ENCODE measurements at places on chromosomes 2 and 18.

DNA sequence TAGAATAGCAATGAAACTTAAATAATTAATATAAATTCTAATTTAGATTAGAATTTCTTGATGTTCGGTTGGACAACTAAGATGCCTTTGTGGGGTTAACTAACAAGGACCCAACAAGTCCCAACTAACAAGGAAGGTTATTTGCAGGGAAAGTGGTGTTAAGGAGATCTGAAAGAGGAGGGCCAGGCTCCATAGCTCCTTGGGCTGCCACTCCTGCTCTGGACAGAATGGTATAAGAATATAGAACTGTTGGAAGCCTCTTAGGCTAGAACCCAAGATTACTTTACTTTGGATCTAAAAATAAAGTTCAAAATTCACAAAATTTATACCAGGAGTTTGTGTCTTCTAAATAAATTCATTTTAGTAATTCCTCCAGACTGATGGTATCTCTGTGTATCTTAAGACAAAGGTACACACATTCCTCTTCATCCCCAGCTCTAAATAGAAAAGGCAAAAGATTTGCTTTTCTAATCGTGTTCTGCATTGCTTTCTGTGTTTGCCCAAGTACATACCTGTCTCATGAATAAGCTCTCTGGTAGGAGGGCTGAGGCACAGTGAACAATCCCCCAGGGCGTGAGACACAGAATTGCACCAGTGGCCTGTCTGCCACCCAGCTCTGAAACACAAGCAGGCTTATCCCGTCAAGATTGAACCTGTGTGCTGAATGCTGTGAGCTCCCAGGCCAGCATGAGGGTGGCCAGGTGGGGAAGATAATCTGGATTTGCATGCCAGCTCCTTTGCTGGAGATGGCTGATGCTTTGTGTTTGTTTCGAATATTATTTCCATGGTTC is 176.0 kb downstream of the ACKR3 start:
- no peak for DNase-seq

GRCh38 chr2:20565623-20566236 is 85.2 kb downstream of the HS1BP3 start:
- no peak for DNase-seq

DNA sequence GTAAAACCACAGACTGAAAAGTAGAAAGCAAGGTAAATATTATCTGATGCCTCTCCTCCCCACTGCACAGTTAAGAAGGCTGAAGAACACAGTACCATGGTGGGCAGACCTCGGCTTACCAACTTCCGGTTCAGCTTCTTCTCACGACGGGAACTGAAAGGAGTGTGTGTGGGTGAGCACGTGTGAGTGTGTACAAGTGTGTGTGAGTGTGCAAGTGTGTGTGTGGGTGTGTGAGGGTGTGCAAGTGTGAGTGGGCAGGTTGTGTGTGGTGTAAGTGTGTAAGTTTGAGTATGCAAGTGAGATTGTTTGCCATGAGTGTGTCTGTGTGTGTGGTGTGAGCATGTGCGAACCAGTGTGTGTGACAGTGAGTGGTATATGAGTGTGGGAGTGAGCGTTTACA is 103.5 kb downstream of the ADD2 start:
- DNase-seq: no peak

DNA sequence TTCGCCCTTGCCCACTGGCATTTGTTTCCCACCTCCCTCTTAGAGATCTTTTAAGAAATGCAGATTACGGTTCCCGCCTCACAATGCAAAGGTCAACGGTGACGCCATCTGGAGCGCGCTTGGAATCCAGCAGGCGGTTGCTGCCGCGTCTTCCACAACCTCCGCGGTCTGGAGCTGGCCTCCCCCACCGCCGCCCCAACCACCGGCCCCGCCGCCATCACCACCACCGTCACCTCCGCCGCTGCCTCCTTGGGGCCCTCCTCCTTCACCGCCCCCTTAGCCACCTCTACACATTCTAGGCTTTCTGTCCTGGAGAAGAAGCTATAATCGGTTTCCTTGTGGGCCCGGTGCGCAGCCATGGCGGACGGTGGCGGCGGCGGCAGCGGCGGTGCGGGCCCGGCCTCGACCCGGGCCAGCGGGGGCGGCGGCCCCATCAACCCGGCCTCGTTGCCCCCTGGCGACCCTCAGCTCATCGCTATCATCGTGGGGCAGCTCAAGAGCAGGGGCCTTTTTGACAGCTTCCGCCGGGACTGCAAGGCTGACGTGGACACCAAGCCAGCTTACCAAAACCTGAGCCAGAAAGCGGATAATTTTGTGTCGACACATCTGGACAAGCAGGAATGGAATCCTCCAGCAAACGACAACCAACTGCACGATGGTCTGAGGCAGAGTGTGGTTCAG is at the start of gene BOD1L2:
TSS of gene BOD1L2 (plus strand) at position 132 of the 681 bp plus-strand sequence. CDS start at position 358, 226 bp downstream.
- DNase-seq: no peak

DNA sequence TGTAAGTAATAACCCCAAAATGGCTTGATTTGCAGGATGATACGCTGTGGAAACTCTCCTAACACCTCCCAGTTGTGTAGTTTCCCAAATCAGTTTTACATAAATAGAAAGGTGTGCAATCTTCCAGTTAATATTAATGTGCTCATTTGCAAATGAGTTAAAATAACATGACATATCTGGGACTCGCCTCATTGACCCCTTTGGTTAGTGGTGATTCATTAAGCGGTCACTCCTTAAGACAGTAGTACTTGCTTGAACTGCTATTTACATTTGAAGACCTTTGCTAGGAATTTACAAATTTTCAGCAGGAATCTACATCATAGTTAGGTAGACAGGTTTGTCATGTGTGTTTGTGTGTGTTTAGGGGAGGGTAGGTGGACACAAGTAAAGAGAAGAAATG is 1367.7 kb upstream of the CELF4 start:
- no peak for DNase-seq

- no peak for DNase-seq
Observed at GRCh38 chr2:84857566-84857965, 23.3 kb downstream of the TRABD2A start.

DNA sequence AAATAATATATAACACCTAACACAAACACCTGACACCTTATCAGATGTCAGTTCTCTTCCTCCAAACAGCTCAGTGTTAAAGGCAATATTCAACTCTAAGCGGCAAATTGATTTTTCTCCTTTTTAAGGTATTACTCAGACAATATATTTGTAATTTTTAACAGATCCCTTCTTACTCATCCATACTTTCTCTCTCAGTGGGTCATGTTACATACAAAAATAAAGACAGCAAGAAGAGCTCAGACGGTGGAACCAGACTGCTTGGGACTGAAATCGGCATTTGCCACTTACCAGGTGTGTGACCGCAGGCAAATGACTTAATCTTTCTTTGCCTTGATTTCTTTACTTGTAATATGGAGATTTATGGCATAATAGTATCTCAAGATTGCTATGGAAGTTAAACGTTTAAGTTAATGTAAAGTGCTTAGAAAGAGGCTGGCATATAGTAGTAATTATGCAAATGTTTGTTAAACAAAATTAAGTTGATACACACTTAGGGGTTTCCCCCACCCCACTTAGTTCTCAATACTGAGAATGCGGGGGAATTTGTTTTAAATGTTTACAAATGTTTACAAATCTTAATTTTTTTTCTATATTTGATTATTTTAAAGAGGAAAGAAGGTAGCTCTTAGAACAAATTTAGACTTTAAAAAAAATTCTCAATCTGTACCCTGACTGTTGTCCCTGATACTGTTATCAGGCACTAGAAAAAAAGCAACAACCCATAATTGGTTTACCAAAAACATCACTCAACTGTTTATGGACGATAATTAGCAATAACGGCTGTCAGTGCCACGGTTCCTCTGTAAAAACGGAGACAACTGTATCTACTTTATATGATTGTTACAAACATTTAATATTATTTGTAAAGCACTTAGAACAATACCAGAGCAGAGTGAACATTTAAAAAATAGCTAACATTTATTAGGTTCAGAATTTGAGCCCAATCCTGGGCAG is 25.6 kb downstream of the MAP3K2 start:
- DNase-seq: no peak

- no peak for DNase-seq
Observed at GRCh38 chr2:187499941-187500532, 52.0 kb upstream of the CALCRL start.

DNA sequence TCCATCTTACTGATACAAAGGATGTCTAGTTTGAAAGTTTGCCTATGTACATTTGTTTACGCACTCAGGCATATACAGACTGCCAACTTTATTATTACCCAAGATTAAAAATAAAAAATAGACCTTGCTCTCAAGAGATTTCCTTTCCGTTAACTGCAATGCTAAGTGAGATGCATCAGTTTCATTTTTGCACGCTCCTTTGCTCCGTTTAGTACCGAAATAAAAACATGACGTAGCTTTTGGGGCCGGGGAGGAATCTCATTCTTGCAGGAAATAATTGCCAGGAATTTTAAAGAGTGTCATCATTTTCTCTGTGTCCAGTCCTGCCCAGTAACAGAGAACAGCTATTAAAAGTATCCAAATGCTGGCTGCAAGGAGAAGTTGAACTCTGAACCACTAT is 169.5 kb downstream of the SLC8A1 start:
- DNase-seq: no peak

DNA sequence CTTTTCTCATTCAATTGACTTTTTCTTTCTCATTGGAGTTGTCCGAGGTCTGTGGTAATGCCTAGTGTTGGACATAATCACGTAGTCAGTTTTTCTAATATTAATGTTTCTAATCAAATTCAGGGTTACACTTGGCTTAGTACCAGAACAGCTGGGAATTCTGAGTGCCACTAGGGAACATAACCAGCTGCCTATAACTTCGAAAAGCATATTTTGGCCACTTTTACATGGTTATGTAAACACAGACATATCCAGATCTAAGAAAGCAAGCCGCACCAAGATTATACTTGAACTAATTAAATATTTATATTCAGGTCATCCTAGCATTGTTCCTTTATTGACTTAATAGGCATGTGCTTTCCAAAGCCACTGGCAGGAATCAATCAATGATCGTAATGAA is 91.1 kb upstream of the ARHGAP28 start:
- no peak for DNase-seq

DNA sequence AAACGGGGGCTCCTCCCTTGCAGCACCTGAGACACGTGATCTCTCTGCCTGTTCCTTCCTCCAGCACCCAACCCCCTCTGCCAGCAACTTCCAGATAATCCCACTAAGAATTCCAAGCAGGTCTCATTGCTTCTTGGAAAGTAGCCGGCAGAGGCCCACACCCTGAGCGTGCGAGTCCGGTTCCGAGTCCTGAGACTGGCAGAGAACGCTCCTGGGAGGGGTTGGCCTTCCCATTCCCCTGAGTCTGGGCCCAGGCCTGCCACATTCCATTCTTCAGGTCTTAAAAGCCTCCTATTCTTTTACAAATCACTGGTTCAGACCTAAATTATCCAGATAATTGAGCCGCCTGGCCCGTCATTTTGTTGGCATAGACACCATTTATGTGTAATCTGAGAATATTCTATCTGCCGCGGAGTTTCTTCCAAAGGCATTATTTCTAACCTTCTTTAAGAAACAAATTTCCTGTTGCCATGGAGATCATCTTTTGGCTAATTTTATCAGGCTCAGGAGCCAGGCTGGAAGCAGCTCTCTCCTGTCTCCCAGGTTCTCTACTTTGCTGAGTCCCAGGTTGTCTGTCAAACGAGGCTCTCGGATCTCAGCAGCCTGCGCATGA is 165.4 kb downstream of the MYCN start:
- no peak for DNase-seq
